ENCODE measurements at places on chromosomes 2 and 18.

- DNase-seq: no peak
These were observed 1459.9 kb upstream of the CELF4 start for GRCh38 chr18:39025531-39025930.

- DNase-seq: no peak
These were observed 94.8 kb upstream of the SRD5A2 start for GRCh38 chr2:31675485-31675901.

GRCh38 chr2:94767336-94767735 is 103.9 kb upstream of the TEKT4 start:
- no peak for DNase-seq

DNA sequence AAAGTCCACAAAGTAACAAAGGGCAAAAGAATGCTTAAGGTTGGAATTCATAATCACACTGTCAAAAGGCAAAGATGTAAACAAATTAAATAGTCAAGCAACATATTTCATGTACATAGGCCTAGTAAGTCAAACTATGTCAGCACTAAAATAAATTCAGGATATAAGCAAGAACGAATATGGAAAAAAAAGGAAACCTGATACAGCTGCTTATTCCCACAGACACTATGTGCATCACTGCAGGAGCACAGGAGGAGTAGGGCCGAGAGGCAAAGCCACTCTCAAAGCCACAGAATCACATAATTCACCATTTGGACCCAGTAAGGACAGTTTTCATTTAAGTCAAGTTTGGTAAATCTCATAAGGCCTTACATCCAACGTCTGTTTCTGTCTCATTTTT is 116.6 kb downstream of the SATB2 start:
- no peak for DNase-seq

GRCh38 chr2:238741277-238741676 is 106.6 kb upstream of the TWIST2 start:
- no peak for DNase-seq

DNA sequence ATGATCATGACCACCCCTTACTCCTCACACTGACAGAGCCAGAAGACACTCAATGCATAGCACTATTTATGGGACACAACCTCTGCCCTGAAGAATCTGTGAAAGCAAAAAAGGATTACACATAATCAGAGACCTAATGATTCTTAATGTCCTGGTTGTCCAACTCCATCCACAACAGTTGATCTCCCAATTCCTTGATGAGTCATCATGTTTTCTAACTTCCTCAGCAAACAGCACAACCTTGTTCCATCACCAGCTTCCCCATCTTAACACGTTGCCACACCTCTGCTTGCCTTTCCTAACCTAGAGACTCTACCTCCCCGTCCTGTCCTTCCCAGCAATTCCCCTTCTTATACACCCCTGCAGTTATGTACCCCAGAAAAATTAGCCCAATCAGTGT is 13.2 kb upstream of the MARCHF4 start:
- DNase-seq: no peak

All from suppressor macrophage treated with lipopolysaccharide for 4 hours (primary cell).